ENCODE measurements at places on chromosomes 2 and 18. TPM values are rescaled to one million over a fixed set of nuclear protein-coding genes. Genes with fewer than 3 reads are reported as not detected.
A peak's percentile ranks its signal among the peaks of the same experiment; 100 is the strongest.

The EMILIN2 gene
- polyA plus RNA-seq, result 20.3 TPM

The TFPI gene
- 7.4 TPM for polyA plus RNA-seq

The RGPD3 gene
- 0.22 TPM for polyA plus RNA-seq

The SERPINB13 gene
- not detected for polyA plus RNA-seq

The SLC5A6 gene
- 15.4 TPM for polyA plus RNA-seq

DNA sequence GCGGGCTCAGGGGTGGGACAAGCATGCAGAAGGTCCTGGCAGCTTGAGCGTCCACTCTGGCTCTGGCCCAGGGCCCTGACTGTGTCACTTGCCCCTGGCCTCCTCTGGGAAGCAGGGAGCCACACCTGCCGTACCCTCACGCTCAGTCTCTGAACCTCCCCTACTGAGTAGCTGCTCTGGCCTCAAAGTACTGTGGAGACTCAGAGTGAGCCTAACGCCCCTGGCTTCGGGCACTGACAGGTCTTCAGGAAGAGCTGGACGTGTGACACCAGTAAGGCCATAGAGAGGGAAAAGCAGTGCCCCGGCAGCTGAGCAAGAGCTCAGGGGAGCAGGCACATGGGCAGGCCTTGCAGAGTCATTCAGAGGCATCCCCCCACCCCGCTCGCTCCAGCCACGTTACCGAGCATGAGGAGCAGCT lies 73.3 kb downstream of the SFXN5 start:
- no peak for DNase-seq

- DNase-seq, result no peak
Measured at GRCh38 chr2:102086150-102086872, 56.2 kb upstream of the IL1R1 start.

GRCh38 chr18:45398448-45398847 lies 216.8 kb upstream of the SLC14A2 start:
- no peak for DNase-seq

GRCh38 chr18:68984342-68984741 lies 186.5 kb downstream of the CCDC102B start:
- DNase-seq, result no peak

DNA sequence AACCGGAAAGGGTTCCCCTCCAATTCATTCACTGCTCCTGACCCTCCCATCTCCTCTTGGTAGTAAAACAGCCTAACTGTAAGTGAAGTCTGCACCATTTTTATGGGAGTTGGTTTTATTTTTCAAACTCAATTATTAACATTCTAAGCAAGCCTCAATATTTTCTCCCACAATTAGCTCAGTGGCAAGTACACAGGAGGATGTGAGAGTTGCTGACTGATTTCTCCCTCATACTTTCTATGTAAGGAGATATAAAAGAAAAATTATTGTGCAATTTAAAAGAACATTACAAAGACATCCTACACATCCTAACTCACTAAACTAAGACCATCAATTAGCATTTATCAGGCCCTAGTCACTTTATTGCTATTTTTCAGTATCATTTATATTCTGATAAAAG lies 73.9 kb downstream of the PIAS2 start:
- no peak for DNase-seq

DNA sequence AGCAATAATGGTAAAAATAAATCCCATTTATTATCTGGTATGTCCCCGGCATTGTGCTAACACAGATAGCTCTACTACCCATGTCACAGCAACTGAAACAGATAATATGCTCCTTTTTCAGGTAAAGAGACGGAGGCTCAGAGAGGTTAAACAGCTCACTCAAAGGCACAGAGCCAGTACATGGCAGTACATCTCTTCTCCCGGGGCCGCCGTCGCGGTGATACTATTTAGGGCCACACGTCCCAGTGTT lies 693 bp upstream of the PDK1 start:
- no peak for DNase-seq

GRCh38 chr2:177525351-177525924 lies 132.9 kb downstream of the AGPS start:
- DNase-seq, result no peak

DNA sequence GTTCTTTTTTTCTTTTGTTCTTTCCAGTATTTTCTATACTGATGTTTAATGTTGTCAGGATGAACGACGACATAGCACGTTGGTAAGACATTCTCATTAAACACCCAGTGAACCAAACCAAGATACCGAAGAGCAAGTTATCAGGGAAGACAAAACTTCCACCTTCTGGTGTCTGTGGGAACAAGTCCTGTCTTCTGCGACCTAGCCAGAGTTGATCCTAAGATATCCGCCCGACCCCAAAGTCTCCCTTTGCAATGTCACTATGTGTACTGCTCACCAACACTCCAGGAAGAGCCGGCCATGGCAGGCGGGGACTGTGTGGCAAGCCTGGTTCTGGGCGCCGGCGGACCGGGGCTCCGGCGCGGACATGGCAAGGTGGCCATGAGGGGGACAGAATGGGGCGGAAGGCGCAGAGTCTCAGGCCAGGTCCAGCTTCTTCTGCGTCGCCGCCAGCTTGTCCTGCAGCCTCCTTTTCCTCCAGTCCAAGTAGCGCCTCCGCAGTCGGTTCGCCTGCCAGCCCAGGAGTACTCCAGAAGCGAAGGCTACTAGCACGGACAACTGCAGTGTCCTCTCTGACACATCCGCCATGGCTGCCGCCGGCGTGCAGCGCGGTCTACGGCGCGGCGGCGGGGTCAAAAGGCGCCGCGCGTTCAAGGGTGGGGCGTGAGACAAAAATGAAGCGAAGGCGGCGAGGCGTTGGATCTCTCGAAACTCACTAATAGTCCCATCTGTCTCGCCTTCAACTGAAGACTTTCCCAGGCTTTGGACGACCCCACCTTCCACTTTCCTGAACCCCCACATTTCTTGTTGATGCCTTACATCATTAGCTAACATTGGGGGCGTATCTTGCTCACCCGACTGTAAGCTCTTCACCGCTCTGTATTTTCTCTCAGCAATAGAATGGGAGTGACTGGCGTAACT lies at the start of gene MTLN:
Gene MTLN, minus strand, starts transcription at position 610 of the 921 bp plus-strand sequence. Its CDS starts 22 bp downstream, at position 588.
- DNase-seq, result peak; percentile 92

DNA sequence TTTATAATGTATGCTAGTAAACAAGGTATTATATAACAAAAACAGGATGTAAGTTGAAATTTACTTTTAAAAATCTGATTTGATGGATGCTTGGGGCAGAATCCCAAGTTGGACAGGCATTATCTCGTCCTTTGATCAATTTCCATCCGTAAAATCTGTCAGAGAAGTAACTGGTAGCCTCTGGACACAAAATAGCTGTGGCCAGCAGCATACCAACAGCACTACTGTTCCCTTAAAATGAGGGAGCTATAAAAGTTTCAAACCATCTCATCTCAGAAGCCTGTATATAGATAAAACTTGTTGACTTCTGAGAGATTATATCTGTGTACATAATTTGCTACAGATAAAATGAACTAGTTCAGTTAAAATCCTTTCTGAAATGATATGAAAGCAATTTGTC lies 14.7 kb upstream of the METAP1D start:
- DNase-seq, result no peak

DNA sequence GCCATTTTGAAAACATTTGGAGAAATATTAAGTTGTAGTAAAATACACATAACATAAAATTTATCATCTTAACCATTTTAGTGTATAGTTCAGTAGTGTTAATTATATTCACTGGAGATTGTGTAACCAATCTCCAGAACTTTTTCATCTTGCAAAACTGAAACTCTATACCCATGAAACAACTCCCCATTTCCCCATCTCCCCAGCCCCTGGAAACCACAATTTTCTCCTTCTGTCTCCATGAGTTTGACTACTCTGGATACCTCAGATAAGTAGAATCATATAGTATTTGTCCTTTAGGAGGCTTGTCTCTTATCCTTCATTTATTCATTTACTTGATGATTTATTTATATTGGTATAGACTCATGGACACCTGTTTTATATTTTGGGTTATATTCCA lies 392.9 kb downstream of the SETBP1 start:
- no peak for DNase-seq

- no peak for DNase-seq
Measured at GRCh38 chr2:119059287-119059686, 99.3 kb downstream of the C1QL2 start.

- no peak for DNase-seq
Measured at GRCh38 chr2:239696559-239697207, 295.9 kb upstream of the HDAC4 start.

DNA sequence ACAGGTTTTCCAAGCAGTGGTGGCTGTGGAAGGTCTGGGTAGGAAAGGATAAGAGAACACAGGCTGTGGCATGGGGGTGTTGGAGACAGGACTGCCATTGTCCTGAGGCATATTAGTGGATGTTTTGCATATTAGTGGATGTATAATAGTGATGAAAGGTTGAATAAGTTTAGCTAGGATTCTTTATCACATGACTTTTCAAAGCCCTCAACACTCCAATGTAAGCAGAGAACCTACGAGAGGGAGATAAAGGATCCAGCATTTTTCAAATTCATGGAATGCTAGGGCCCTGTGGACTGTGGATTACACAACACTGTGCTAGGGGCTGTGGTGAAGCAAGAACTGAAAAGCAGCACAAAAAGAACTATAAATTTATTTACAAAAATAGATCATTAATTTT lies 63.2 kb downstream of the POLE4 start:
- no peak for DNase-seq

- DNase-seq, result no peak
Measured at GRCh38 chr18:34661464-34662087, 48.5 kb upstream of the DTNA start.
